ENCODE measurements at places on chromosomes 6 and 20.

- no peak for DNase-seq
Measured at GRCh38 chr20:48697845-48698491, 129.8 kb downstream of the PREX1 start.

DNA sequence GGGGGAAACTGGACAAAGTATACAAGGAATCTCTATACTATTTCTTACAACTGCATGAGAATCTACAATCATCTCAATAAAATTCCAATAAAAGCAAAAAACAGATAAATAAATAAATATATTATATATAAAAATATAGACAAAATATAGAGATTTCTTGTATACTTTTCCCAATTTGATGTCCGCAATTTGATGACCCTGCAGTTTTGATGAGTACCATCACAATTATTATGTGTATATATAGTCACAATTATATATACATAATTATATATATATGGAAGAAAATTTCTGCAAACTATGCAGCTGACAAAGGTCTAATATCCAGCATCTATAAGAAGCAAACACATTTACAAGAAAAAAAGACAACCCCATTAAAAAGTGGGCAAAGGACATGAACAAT is 169.2 kb upstream of the ATXN1 start:
- DNase-seq = no peak

- DNase-seq = no peak
Measured at GRCh38 chr6:83870649-83871048, 11.2 kb downstream of the CYB5R4 start.

DNA sequence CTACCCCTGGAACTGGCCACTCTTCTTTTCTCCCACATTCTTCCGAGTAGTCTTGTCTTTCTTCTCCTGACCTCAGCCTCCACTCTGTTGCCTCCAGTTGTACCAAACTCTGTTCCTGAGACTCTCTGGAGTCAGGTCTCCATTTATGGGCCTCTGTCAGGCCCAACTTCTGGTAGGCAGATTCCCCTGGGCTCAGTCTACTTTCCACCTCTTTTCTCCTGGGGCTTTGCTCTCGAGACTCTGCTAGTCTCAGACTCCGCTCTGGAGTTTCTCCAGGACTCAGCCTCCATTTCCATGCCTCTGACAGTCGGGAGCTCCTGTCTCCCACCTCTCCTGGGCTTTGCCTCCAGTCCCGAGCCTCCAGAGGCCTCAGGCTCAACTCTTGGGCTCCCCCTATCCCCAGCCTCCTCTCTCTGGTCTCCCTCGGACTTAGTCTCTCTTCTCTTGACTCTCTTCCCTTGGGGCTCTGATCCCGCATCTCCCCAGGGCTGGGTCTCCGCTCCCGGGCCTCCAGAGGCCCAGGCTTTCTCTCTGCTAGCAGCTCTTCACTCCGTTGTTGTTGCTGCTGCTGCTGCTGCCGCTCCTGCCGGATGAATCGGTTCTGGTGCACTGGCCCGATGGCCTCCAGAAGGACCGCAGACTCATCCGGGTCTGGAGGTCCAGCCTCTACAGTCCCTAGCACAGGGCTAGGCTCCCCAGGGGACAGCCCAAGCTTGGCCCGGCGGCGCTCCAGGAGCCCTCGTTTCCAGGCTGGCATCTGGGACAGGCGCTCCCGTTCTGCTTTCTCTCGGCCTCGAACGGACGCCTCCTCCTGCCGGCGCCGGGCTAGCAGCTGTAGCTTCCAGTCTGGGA is 1.1 kb downstream of the PPP1R18 start:
- no peak for DNase-seq

GRCh38 chr20:62357187-62357667 is 9.9 kb downstream of the LAMA5 start:
- DNase-seq = no peak

All from CD4-positive, alpha-beta memory T cell (primary cell).